ENCODE measurements at places on chromosomes 7 and 10.

GRCh38 chr7:7978860-7979259 is 10.3 kb downstream of the GLCCI1 start:
- no peak for DNase-seq

- DNase-seq, result no peak
These were observed 93.8 kb downstream of the CALD1 start for GRCh38 chr7:134873253-134873652.

- DNase-seq, result no peak
These were observed 50.1 kb upstream of the ELN start for GRCh38 chr7:73977619-73978618.

GRCh38 chr10:131211965-131212619 is 99.4 kb downstream of the TCERG1L start:
- DNase-seq, result no peak

GRCh38 chr10:82811621-82812020 is 936.6 kb downstream of the NRG3 start:
- peak; percentile 49 for DNase-seq

GRCh38 chr10:1024103-1024502 is 1.6 kb downstream of the IDI2 start:
- DNase-seq, result no peak

GRCh38 chr7:158751751-158752150 is 47.1 kb upstream of the NCAPG2 start:
- DNase-seq, result no peak

DNA sequence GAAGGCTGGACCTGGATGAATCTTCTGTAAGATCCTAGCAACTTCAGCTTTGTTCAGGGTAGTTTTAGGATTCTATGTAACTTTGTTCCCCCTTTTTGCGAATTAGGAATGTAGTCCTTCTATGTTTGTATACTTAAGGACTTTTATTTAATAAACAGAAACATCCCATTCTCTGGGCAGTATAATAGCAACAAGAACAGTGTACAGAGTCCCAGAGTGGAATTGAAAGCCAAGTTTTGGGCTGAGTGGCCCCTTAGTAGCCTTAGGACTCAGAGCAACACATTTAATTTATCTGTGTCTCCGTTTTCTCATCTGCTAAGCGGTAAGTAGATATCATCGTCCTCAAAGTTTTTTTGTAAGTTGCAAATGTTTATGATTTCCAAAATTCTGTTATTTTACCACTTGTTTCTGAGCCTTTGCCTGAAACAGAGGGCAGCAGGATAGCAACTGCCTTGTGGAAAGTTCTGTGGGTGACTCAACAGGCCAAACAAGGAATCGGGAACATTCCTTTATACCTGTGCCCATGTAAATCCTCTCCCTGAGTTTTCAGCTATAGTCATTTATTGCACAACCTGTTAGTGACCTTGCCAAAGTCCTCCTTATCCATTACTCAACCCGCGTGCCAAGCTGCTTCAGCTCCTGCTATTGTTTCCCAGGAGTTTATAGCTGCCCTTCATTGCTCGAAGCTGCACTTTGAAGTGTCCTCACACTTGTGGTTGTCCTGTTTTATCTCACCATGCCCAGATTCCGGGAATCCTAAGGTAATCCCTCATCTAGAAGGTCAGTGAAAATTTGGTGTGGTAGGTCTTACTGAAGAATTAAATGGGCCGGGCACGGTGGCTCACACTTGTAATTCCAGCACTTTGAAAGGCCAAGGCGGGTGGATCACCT is 199.1 kb upstream of the AHR start:
- DNase-seq, result no peak

GRCh38 chr10:132099389-132100090 is 33.8 kb downstream of the JAKMIP3 start:
- DNase-seq, result no peak

DNA sequence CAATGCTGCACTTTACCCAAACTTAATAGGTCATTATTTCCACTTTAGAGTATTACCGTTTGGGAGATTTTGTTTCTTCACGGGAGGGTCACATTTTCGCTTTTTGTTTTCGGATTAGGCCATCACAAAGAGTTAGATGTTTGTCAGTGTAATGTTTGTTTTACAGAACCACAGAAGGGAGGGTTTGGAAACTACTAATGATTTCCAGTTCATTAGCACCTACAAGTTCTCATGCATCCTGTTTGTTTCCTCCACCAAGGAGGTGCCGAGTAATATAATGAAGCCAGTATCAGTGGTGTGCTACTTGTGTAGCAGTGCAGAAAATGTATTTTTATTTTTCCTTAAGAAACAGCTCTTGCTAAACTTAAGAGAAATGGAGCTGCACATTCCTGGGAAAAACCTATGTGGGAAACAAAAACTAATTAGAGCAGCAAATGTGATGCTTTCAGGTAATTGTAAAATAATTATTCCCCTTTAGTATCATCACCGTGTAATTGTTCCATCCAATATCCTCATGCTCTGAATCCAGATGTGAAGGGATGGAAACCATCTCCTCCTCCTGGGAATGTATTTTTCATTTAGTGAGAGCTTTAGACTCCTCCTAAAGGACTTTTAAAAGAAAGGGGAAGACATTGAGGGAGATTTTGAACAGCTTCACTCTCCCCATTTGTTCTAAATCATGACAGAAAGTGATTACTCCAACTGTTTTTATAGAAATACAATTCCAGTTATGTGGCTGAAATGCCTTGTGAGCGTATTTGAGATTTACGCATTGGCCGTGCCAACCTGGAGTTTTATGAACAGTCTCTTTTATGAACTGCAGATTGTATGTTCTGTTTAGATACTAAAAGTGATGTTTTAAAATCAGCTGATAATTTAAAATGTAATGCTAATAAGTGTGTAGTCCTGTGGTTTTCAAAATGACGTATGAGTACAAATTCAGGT is 5.6 kb downstream of the CELF2 start:
- DNase-seq, result no peak

DNA sequence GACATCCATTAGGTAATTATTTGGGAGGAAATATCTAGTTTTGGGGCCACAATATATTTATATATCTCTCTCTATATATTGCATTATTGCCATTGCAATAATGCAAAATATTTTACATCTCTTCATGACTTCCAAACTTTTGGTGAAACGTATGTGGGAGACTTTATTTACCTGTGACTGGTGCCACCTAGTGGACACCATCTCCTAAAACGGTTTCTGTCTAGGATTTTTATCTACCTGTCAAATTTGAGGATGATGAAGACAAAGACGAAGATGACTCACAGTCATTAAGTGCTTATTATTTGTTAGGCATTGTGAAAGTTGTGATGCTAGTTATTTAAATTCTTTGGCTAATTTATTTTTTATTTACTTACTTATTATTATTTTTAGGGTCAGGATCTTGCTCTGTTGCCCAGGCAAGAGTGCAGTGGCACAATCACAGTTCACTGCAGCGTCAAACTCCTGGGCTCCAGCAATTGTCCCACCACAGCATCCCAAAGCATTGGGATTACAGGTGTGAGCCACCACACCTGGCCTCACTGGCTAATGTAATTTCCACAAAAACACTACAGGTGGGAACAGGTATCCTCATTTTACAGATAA is 18.7 kb upstream of the CBLL1 start:
- DNase-seq, result no peak

DNA sequence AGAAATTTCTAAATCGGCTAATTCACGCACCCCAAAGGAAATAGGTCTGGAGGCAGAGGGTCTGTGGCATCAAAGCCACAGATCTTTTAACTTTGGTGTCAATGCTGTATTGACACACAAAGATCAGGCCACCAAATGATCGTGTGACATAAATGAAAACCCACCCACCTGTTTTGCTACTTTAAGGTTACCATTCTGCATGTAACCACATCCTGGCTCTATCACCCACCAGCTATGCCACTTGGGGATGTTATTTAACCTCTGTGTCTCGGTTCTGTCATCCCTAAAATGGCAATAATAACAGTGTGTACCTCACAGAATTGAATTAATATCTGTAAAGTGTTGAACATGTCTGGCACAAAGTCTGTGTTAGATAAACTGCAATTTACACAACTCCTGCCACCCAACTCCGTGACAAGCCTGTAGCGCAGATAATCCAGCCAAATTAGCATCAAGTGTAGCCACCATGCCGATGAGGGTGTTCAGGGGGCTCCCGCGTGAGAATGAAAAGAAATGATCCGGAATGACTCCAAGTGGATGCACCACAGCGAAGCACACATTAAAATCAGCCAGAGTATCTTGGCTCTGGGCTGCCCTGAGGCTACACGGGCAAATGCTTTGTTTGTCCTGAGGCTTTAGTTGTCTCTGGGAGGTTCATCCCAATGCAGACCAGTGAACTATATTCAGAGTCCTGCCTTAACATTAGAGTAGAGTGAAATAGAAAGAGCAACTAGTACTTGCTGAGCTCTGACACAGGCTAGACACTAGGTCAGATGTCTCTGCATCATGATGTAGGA is 158.4 kb upstream of the NEBL start:
- DNase-seq, result no peak

GRCh38 chr10:54530299-54530698 is 270.7 kb downstream of the PCDH15 start:
- no peak for DNase-seq

GRCh38 chr10:55668326-55668922 is 692.6 kb downstream of the ZWINT start:
- DNase-seq, result no peak

DNA sequence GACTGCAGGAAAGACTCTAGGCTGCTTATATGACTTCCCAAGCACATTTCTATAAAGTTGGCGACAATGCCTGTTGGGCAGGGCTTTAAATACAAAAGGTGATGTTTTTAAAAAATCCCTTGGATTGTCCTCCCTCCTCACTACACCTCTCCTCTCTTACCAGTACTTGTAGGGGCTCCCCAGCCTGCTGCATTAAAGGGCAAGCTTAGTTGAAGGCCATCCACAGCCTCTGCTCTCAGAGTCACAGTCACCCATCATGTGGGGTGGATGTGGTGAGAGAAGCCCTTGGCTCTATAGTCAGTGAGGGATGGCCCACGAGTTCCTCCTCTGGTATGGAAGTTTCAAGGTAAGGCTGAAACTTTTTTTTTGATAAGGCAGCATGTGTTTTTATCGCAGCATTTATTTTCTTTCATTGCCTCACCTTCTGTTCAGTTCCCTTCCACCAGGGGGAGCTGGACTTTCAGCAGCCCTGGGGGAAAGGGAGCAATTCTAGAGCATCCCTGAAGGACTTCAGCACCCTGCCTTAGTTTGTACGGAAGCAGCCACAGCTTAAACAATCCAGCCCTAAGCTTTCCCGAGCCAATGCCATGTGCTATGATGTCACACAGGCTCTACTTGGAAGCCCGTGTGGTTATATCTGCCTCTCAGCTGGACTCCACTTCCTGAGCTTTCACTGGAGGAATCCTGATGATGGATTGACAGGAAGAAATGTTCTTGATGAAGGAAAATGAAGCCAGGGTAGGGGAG is 131.9 kb downstream of the CALCR start:
- no peak for DNase-seq

DNA sequence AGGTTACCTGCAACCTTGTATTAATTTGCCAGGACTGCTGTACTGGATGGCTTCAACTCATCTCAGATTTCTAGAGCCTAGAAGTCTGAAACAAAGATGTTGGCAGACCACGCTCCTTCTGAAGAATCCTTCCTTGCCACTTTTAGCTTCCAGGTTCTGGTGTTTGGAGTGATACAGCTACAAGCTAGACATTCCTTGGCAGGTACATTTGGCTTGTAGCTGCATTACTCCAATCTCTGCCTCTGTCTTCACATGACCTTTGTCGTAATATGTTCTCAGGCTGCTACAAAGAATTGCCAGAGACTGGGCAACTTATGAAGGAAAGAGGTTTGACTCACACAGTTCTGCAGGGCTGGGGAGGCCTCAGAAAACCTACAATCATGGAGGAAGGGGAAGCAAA is 146.3 kb downstream of the GALNT17 start:
- no peak for DNase-seq

DNA sequence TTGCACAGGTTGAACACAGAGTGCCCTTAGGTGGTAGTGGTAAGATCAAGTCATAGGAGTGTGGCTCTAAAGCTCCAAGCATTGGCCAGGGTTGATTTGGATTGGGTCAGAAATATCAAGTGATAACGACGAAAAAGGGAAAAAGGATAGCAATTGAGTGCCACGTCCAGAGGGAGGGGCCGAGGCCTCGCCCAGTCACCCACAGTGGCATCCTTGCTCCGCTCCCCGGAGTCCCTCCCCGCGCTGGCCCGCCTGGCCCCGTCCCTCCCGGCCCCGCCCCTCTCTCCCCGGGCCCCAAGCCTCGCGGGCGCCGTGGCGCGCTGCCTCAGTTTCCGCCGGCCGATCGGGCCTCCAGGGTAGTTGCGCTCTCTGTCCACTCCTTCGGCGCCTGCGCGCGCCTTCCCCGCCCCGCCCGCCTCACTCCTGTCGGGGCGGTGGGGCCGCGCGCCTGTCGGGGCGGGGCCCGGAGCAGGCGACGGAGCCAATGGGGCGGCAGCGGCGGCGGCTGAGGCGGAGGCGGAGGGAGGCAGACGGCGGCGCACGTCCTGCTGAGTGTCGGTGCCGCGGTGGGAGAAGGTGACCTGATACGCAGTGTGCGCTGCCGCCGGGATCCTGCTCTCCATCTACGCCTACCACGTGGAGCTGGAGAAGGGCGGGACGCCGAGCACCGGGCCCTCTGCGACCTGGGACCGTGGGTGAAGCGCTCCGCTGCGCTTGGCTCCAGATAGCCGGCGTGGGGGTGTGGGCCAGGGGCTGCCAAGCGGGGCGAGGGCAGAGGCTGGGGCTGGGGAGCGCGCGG is 209.1 kb upstream of the ZNF722 start:
- no peak for DNase-seq

GRCh38 chr10:7956508-7956907 is 98.0 kb upstream of the GATA3 start:
- DNase-seq, result no peak

DNA sequence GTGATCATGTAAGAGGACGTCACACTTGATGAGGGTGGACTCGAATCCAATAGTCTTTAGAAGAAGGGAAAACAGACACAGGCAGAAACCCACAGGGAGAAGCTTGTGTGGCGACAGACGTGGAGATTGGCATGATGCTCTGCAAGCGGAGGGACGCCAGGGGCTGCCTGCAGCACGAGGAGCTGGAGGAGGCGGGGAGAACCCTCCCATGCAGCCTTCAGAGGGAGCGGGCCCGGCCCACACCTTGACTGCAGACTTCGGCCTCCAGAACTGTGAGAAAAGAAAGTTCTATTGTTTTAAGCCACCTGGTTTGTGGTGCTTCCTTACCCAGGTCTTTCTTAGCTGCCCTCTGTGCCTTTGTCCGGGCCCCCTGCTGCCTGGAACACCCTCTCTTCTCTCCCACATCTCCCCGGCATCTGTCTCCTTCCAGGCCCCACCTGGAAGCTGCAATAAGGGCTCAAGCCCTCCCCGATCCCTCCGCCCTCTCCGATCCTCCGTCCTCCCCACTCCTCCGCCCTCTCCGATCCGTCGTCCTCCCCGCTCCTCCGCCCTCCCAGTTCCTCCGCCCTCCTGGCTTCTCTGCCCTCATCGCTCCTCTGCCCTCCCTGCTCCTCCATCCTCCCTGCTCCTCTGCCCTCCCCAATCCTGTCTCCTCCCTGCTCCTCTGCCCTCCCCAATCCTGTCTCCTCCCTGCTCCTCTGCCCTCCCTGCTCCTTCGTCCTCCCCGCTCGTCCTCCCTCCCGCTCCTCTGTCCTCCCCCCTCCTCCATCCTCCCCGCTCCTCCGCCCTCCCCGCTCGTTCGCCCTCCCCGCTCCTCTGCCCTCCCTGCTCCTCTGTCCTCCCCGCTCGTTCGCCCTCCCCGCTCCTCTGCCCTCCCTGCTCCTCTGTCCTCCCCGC is 17.4 kb upstream of the PRKAG2 start:
- no peak for DNase-seq
